Vagina (tissue), 2 donors: ENCODE measurements at places on chromosomes 12 and 14.

- no peak for DNase-seq
Observed at GRCh38 chr14:44453433-44454171, 53.5 kb downstream of the FSCB start.

GRCh38 chr12:6638305-6638704 lies 2.5 kb upstream of the LPAR5 start:
- no peak for DNase-seq

DNA sequence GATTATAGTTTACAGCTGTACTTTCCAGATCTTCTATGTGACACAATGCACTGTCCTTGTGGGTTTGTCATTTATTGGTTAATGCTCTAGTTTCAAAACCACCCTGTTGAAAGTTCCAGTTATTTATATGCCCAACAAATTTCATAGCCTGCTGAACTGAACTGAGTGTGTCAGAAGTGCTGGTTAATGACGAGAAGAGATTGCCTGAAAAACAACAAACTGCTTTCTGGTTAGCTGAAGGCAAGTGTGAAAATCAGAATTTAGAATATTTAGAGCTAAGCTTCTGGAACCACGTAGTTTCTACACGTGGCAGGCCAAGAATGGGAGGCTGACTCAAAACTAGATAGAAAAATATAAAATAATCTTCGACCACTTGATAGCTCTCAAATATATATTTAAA lies 19.1 kb upstream of the RIN3 start:
- no peak for DNase-seq

- peak; percentile 88 for DNase-seq
Observed at GRCh38 chr12:21831791-21832344, 57.4 kb upstream of the KCNJ8 start.

DNA sequence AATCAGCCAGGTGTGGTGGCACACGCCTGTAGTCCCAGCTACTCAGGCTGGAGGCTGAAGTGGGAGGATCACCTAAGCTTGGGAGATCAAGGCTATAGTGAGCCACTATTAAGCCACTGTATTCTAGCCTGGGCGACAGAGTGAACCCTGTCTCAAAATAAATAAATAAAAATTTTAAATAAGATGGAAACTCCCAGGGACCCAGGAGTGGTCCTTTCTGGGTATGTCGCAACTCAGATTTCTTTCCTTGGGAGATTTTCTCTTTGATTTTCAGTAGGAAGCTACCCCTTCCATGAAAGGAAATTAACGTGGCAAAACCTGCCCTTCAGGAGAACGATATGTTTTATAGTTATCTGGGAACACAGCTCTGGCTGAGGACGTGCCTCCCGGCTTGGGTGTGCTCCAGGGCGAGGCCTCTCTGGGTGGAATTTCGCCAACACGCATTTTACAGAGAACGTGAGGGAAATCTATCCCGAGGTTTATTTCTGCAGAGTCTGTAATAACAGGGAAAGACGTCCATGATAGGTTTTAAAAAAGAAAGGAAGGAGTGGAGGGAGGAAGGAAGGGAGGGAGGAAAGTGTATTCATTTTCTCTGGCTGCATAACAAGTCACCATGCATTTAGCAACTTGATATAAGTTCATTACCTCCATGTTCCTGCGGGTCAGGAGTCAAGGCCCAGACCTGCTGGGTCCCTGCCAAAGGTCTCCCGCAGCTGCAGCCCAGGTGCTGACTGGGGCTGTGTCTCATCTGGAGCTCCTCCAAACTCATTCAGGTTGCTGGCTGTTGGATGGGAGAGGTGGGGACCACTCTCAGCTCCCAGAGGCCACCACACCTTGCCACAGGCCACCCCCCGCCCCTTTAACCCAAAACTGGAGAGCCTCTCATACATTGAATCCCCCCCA lies 80.6 kb upstream of the GSC start:
- no peak for DNase-seq

DNA sequence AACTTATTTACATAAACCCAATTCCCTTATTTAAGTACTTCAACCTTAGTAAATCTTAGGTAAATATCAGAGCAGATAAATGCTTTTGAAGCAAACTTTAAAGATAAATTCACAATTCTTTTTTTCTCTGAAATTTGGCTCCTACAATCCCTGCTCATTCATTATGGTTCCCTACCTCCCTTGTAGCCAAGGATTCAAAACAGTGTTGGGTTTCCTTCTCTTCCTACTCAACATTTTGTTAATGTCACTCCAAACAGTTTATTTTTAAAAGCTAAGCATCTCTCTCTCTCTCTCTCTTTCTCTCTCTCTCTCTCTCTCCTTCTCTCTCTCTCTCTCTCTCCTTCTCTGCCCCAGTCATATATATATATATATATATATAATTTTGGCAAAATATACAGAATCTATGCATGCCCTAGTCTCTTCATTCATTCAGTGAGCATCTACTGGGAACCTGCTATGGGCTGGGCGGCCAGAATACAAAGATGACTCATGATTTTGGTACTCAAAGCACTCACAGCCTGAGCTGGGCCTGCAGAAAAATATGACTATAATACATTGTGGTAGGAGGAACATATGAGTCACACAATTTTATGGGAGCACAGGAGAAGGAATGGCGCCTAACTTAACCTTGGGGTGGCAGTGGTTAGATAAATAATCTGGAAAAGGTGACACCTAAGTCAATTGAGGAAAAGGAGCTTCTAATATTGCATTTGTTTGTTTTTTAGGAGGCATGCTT lies 123.7 kb upstream of the DHRS4 start:
- DNase-seq = no peak

DNA sequence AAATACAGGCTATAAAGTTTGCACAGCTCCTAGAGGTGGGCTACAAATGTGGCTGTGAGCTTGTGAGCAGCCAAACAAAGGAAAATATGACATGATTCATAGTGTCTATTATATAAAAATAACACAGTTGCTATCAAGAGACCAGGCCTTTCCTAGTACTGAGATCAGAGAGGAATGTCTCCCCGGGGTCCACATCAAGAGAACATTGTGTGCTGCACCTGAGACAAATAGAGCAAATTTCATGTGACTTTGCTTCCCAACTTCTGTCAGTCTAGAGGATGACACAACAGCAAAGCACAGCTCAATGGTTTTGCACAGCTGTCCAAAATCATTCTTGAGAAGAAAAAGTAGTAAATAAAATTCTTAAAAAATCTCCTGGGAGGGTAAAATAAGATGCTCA lies 297.5 kb upstream of the PRKD1 start:
- no peak for DNase-seq

DNA sequence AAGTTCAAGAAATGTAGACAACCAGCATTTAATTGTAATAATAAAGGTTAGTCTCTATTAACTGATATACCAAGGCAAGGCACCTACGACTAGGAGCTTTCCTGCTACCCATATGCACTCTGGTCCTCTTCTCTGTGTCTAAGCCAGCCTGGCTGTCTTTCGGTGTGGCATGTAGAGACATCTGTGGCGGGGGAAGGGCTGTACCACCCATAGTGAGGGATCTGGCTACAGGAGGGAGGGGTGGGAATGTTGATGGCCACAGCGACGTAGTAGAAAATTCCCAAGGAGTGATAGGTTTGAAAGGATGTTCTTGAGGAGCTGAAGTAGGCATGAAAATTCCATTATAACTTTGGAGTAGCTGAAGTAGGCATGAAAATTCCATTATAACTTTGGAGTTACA lies 344.2 kb downstream of the ATP23 start:
- DNase-seq = no peak

- no peak for DNase-seq
Observed at GRCh38 chr12:122137681-122138080, 36.3 kb downstream of the IL31 start.

GRCh38 chr14:33696165-33696564 lies 254.7 kb downstream of the EGLN3 start:
- DNase-seq = no peak

GRCh38 chr12:3809357-3810015 lies 56.6 kb upstream of the CRACR2A start:
- no peak for DNase-seq

- no peak for DNase-seq
Observed at GRCh38 chr12:105814283-105814682, 324.5 kb downstream of the NUAK1 start.

DNA sequence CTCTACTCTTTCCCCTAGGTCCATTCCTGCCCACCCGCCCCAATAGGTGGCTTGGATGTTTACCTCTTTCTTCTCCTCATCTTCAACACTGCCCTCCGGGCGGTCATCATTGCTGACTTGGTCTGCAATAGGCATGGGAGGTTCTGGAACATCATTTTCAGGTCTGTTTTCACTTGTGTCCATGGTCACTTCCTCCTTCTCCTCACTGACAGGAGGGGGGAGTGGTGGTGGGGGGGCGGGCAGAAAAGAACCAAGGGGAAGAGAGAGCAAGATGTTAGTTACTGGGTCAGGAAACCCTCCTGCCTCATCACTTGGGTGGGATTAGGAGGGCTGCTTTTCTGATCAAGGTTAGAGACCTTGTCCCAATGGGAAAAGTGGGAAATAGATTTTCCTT lies 12.1 kb upstream of the CDH24 start:
- peak; percentile 85 for DNase-seq

DNA sequence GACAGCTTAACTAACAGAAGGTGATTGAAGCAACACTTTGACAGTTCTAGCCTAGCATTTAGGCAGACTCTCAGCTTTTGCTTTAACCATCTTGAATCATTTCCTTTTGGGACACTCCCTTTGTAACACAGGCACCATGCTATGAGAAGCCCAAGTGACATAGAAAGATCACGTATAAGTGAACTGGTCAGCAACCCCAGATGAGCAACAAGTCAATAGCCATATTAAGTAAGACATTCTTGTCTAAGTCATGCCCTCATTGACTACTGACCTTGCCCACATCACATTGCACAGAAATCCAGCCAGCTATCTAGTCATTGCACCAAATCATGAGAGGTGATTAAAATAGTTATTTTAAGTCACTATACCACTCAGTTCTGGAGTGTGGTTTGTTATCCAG lies 476.8 kb downstream of the TRHDE start:
- no peak for DNase-seq

- no peak for DNase-seq
Observed at GRCh38 chr14:22764382-22764781, 2.1 kb upstream of the OXA1L start.

- DNase-seq = no peak
Observed at GRCh38 chr14:23056956-23057756, at the start of gene CDH24. Gene CDH24, minus strand, starts transcription at chr14:23057520. Its CDS starts 1,787 bp downstream, at chr14:23055733.

DNA sequence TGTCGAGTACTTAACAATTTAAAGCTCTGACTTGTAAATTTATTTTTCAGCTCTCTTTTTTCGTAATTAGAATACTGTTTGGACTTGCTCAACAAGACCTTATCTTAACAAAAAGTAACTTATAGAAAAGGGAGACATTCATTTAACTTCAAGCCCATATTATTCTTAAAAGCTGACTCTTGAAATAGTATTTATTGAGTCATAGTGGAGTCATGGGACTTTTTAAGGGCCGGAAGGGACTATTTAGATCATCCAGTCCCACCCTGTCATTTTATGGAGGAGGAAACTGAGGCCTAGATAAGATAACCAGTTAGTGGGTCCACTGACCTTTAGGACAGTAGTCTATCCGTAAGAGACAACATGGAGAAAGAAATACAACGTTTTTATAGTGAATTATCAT lies 1.5 kb downstream of the RAP1B start:
- no peak for DNase-seq

DNA sequence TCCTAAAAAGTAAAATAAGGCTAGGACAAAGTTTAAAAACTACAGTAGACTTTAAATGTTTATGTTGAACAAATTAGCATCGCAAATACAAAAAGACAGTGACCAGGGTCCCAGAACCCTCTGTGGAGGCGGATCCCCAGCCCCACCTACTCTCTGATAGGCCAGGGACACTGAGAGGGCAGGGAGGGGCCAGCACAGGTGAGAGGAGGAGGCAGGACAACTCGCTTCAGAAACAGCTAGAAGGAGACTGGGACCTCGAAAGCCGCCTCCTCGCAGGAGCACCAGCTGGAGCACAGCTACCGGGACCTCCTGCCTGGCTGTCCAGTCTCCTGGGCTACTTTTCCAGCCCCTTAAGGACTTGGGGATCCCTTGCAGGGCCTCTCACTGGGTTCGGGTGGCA lies 992 bp downstream of the DNAH10 start:
- no peak for DNase-seq

GRCh38 chr14:54207476-54208462 lies 189.0 kb upstream of the CDKN3 start:
- no peak for DNase-seq

DNA sequence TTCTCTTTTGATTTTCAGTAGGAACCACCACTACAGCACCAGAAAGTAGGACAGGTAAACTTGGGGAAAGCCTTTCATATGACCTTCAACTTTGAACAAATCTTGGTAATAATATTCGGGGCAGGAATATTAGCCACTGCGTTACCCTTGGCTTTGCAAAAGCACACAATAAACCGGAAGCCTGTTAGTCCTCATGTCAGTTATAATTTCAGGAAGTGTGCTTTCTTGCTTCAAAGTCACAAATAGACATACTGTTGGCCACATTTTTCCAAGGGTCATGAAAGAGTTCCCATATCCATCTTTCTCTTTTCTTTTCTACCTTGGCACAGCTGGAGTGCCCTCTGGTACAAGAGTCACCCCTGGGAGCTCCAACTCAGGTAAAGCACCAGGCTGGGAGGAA lies 167.2 kb upstream of the CNTN1 start:
- no peak for DNase-seq

DNA sequence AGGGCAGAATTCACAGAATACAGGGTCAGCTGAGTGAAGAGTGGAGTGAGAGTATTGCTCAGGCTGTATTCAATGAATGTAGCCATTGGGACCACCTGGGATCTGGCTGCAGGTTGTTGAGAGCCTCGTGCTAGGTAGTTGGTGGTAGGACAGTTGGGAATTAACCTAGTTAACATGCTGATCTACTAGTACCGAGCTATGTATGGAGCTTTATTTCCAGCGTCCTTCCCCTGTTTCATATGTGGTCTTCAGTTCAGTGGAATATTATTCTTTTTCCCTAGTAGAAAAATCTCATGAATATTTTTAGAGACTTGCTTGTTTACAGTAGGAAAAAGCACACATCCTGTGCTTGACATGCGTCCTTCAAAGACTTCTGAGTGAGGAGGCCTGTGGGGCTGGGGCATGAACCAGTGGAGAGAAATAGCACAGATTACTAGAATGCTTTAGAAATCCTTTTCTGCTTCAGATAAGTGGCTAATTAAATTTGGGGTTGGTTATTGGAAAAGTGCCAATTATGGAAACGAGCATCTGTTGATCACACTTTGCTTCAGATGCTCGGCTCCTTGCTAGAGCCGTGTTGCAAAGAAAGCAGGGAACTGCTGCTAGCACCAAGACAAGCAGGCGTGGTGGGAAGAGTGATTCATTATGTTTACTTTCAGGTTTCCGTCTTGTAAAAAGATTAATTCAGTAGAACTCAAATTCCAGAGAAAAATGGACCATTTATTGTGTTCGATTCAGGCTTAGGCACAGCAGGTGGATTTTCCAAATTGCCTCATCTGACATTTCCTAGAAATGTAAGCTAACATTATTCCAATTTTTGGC lies 53.6 kb downstream of the ARF6 start:
- no peak for DNase-seq
